ENCODE measurements at places on chromosomes 4 and X.

GRCh38 chr4:18020671-18021469 lies 685 bp downstream of the LCORL start:
- peak; percentile 46 for DNase-seq

- no peak for DNase-seq
Measured at GRCh38 chr4:121242188-121242750, 78.1 kb upstream of the TNIP3 start.

- no peak for DNase-seq
Measured at GRCh38 chr4:26005764-26006163, 91.7 kb downstream of the SMIM20 start.

DNA sequence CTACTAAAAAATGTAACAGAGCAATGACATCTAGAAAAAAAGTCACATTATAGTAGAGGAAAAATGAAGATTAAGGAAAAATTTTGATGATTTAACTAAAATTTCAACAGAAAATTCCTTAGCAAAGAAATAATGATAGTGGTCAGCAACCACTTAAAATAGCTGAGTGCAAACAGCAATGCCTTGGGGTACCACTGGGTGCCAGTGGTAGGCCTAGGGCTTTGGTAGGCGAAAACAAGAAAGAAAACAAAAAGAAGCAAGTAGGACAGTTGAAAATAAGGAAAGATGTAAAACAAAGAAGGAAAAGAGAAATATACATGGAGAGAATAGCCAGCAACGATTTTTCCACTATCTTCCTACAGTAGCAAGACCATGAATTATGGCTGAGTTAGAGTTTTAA lies 313.5 kb upstream of the IRS4 start:
- DNase-seq = no peak

DNA sequence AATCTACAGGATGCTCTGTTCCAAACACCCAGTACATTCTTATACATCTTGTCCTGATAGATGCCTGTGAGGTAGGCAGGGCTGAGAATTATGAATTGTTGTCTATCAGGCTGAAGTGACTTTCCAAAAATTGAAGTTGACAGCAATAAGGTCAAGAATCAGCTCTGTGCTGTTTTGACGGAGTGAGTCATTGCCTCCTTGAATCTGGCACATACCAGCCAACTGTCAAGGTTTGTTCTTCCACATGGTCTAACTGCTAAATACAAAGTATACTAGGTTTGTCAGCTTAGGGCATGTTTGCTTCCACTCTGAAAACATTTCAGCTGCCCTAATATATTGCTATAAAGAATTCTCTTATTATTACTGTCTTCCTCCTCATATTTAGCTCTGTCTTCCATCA lies 32.3 kb downstream of the SH3RF1 start:
- no peak for DNase-seq

- no peak for DNase-seq
Measured at GRCh38 chr4:108003982-108004515, 14.4 kb downstream of the HADH start.

DNA sequence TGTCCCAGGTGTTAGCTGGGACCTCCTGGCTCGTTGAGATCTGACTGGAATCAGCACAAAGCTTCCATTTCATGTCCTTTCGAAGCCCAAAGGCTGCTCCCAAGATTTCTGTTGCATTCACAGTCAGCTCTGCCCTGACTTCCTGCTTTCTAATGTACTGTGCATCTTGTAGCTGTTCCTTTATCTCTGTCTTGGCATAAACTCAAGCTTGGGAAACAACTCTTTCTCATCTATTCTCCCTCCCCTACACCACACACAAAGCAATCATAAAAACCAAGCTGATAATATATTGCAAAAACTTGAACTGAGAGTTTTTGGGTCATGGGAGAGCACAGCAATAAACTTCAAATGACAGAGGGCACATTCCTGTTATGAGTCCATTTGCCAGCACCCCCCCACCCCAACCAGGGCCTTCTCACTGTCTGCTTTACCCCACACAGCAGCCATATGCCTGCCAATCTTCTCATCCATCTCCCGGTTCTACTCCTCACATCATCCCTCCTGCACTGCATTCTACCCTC lies 76.3 kb downstream of the SYNPO2 start:
- no peak for DNase-seq

GRCh38 chr4:52657618-52658501 lies 1.2 kb downstream of the USP46 start:
- no peak for DNase-seq

DNA sequence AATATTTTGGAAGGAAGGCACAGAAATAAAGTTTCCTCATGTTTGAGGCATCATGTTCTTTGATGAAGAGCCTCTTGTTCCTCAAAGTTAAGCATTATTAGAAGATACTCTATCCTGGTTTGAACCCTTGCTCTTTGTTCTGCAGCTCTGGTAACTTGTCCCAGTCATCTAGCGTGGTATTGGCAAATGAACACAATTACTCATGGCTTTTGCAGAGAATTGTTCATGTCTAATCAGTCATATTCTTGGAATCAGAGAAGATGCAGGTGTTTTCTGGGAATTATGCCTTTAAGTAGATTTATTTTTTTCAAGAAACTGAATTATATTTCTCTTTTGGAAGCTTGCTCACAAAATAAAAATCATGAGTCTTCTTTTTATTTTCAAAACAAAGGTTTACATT lies 52.9 kb upstream of the HPGDS start:
- DNase-seq = no peak

- no peak for DNase-seq
Measured at GRCh38 chr4:159685340-159686092, 582.6 kb downstream of the RAPGEF2 start.

DNA sequence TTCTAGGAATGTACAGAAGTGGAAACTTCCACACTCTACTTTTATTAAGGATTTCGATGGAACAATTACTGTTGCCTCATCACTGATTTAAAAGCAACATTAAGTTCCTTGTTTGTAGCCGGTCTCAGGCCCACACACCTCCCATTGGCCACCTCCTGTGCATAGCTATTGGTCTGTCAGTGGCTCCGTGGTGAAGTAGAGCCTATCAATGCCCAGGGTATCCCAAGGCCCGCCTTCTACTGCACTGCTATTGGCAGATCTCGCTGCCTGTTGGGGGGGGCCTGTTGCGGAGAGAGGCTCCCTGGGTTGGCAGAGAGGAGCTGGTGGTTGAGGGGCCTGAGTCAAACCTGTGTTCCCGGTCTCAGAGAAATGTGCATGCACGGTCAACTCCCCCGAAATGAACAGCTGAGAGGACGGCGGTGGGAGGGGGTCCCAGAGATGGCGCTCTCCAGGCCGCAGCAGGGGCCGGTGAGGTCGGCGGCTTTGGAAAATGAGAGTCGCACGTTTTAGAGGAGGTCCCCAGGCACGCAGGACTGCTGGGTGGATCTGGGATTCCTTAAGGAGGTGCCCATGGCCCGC lies 4.9 kb upstream of the ARAF start:
- DNase-seq = peak; percentile 88
